Left renal cortex interstitium (tissue), 4 donors: ENCODE measurements at places on chromosomes 1 and 21.
A peak's percentile ranks its signal among the peaks of the same experiment; 100 is the strongest.

GRCh38 chr1:36023098-36023769 lies 60.7 kb upstream of the TEKT2 start:
- DNase-seq: no peak

DNA sequence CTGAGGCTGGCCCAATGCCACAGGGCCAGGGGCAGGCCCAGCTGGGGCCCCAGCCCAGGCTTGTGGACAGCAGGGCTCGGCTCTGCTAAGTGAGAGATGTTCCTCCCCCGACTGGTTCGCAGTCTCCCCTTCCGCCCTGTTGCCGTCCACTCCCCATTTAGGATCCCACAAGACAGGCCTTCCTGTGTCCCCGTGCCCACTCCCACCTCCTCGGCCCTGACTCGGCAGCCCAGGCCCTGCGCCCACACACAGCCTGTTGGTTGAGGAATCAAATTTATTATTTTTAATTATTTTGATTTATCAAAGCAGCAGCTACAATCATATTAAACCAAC lies 78.4 kb downstream of the CASZ1 start:
- no peak for DNase-seq

- DNase-seq: no peak
Measured at GRCh38 chr1:1185101-1185765, 11.6 kb downstream of the TTLL10 start.

- no peak for DNase-seq
Measured at GRCh38 chr21:43933199-43933598, 68.2 kb downstream of the AGPAT3 start.

GRCh38 chr1:16957731-16958130 lies 22.7 kb downstream of the MFAP2 start:
- no peak for DNase-seq

- peak; percentile 60 for DNase-seq
Measured at GRCh38 chr1:101288491-101288944, 51.7 kb downstream of the S1PR1 start.

GRCh38 chr1:66506991-66507390 lies 27.0 kb upstream of the SGIP1 start:
- DNase-seq: no peak

GRCh38 chr1:29556657-29557056 lies 320.3 kb downstream of the PTPRU start:
- DNase-seq: no peak

- no peak for DNase-seq
Measured at GRCh38 chr1:196302981-196303380, 305.3 kb downstream of the KCNT2 start.

- DNase-seq: no peak
Measured at GRCh38 chr1:227445092-227445674, 118.2 kb upstream of the ZNF678 start.

GRCh38 chr1:1196431-1197187 lies 9.8 kb downstream of the TNFRSF18 start:
- DNase-seq: no peak

DNA sequence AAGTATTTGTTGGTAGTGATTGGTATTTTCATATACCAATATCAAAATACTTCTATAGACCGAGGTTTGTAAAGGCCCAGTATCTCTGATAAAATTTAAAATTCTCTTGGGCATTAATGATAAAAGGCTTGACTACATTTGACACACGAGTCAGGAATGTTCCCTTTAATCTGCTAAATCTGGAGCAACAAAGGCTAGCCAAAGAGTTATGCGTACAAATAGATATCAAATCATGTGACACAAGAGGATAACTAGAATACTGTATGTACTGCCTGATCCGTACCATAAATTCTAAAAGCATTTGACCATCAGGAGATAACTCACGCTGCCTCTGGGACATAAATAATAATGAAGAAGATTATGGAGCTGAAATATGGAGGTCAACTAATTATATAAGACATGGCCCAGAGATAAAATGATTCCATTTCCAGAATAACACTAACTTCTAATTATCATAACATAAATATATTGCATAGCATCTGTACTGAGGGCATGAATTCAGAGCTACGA lies 64.2 kb upstream of the SH3GLB1 start:
- DNase-seq: no peak

- no peak for DNase-seq
Measured at GRCh38 chr1:112251766-112252506, 144.1 kb upstream of the CTTNBP2NL start.

DNA sequence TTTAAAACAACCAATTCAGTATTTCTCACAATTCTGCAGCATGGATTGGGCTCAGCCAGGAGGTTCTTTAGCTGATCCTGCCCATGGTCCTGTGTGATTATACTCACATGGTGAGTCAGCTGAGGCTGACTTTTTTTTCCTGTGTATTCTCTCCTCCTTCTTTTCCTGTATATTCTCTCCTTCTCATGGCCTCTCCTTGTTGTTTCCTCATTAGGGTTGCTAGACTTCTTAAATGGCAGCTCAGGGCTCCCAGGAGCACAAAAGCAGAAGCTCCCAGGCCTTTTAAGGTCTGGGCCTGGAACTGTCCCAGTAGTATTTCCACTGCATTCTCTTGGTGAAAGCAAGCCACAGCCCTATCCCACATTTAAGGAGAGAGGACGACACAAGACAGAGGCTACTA lies 26.8 kb downstream of the VANGL1 start:
- DNase-seq: no peak

DNA sequence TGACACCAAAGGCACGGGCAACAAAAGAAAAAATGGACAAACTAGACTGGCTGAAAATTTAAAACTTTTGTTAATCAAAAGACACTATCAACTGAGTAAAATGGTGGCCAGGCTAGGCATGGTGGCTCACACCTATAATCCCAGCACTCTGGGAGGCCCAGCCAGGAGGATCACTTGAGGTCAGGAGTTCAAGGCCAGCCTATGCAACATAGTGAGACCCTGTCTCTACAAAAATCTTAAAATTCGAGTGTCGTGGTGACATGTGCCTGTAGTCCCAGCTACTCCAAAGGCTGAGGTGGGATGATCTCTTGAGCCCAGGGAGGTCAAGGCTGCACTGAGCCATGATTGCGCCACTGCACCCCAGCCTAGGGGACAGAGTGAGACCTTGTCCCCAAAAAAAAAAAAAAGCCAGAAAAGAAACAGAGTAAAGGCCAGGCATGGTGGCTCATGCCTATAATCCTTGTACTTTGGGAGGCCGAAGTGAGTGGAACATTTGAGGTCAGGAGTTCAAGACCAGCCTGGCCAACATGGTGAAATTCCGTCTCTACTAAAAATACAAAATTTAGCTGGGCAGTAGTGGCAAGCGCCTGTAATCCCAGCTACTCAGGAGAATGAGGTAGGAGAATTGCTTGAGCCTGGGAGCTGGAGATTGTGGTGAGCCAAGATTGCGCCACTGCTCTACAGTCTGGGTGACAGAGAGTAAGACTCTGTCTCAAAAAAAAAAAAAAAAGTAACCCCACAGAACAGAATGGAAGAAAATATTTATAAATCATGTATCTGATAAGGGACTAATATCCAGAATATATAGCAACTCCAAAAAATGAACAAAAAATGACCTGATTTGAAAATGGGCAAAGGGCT lies 8.0 kb downstream of the TUT4 start:
- no peak for DNase-seq

GRCh38 chr1:182634306-182635072 lies 30.3 kb upstream of the RGS16 start:
- no peak for DNase-seq

- DNase-seq: no peak
Measured at GRCh38 chr1:38064197-38064903, 17.8 kb upstream of the POU3F1 start.

DNA sequence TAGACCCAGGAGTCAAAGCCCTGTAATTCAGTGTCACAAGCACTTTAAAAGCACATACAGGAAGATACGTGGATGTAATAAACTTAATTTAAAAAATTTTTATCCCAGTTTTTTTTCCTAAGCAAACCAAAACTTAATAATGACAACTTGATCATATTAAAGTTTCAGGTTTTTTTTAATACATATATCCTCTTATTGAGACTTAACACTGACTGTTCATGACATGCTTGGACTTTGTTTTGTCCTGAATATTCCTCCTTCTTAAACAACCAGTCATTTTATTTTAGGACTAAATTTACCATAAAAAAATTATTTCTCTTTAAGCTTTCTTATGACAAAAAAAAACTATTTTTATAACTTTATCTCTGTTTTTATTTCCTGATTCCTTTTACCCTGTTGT lies 64.1 kb downstream of the WDR4 start:
- DNase-seq: no peak

- DNase-seq: no peak
Measured at GRCh38 chr21:37915497-37915911, 753 bp downstream of the KCNJ6 start.

DNA sequence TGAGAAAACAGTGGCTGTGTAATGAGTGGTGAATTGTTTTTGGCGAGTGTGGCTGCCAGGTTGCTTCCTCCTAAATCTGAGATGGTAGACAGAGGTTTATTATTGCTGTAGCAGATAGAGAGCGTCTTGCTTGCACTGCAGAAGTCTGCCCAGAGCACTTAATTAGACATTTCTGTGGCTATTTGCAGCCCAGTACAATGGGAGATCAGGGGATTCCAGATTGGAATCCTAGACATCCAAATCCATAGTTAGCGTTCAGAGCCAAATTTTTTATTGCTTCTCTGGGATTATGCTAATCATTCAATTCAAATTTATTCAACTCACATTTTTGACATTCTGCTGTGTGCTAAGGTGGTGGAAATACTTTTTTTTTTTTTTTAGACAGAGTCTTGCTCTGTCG lies 30.0 kb downstream of the KIF26B start:
- no peak for DNase-seq

GRCh38 chr1:119898530-119898929 lies 2.2 kb upstream of the ADAM30 start:
- DNase-seq: no peak

DNA sequence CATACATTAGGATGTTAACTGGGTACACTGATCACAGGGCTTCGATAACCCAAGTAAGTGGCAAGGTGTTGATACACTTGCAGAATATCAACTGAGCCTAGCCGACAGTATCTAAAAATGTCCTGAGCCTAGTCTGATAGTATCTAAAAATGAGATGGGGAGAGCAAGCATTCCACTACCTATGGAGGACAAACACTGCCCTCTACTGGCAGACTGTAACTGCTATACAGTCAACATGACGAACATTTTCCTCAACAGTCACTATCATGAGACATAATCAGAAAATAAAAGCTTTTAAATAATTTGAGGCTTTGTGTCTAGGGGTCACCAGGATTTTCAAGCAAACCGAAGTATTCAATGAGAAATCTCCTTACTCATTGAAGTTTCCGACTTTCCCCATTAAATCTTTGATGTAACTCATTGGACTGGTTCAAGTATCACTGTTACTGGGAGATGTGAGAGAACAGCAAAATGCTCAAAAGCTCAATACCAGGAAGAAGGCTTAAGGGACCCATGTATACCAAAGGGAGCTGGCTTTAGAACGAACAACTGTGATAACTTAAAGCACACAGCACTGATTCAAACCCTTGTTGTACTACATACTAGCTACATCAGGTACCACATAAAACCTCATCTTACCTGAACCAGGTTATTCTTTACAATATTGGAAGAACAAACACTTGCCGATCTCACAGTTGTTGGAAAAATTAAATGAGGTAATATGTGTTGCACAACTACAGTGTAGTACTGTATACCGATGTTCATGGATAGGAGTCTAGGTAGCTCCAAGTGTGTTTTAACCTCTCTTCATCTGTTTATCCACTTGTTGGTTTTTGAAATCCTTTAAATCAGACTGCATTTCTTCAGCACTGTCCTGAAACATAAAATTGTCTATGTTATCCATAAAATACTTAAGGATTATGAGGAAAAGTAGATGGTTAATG lies 31.1 kb upstream of the SLC45A3 start:
- peak; percentile 61 for DNase-seq
